ENCODE measurements at places on chromosomes 11 and 22. TPM values are rescaled to one million over a fixed set of nuclear protein-coding genes. Genes with fewer than 3 reads are reported as not detected.

LARGE1 gene
- 36.3 TPM for total RNA-seq

WT1 gene
- not detected for total RNA-seq

NEFH gene
- not detected for total RNA-seq

CDK2AP2 gene
- 83.9 TPM for total RNA-seq

OR4A16 gene
- not detected for total RNA-seq

MUC5AC gene
- total RNA-seq: not detected

SPINDOC gene
- total RNA-seq: 81.6 TPM

PAMR1 gene
- total RNA-seq: not detected

MOGAT2 gene
- not detected for total RNA-seq

SYVN1 gene
- 320 TPM for total RNA-seq

BMAL1 gene
- not detected for total RNA-seq

OR51B2 gene
- total RNA-seq: not detected

TLCD5 gene
- total RNA-seq: 0.50 TPM

CRACR2B gene
- total RNA-seq: 20.1 TPM

ART1 gene
- total RNA-seq: not detected

OR8A1 gene
- total RNA-seq: not detected

MUC5B gene
- total RNA-seq: not detected

TRIM21 gene
- total RNA-seq: 11.2 TPM

SRPRA gene
- 95.2 TPM for total RNA-seq

MN1 gene
- not detected for total RNA-seq

SGSM1 gene
- not detected for total RNA-seq

TMEM121B gene
- total RNA-seq: 0.15 TPM

APOA5 gene
- total RNA-seq: not detected

OR8D4 gene
- not detected for total RNA-seq

SERHL2 gene
- total RNA-seq: 36.4 TPM

CCDC81 gene
- 0.87 TPM for total RNA-seq

NAALAD2 gene
- total RNA-seq: not detected

MFNG gene
- total RNA-seq: 215 TPM

CEND1 gene
- 32.5 TPM for total RNA-seq

RGL4 gene
- total RNA-seq: 0.89 TPM

Measured in OCI-LY7 (cell line).